Memory B cell (primary cell): ENCODE measurements at places on chromosomes 2 and 18.

GRCh38 chr2:12044857-12045256 lies 298.4 kb downstream of the LPIN1 start:
- peaks cover 5% of the 10 kb centered on the region for H3K36me3 ChIP-seq
- peaks cover 60% of the 10 kb centered on the region for H3K4me1 ChIP-seq
- no peak for DNase-seq
- no peaks in the 10 kb centered on the region for H3K27me3 ChIP-seq
- H3K27ac ChIP-seq: peak overlapping the region; percentile 56

- H3K36me3 ChIP-seq: peaks cover 17% of the 10 kb centered on the region
- DNase-seq: no peak
- peaks cover 7% of the 10 kb centered on the region for H3K4me1 ChIP-seq
- H3K27me3 ChIP-seq: no peaks in the 10 kb centered on the region
These were observed 32.6 kb downstream of the NAPG start for GRCh38 chr18:10558243-10558966.

- H3K4me3 ChIP-seq: no peak overlapping the region
- no peak overlapping the region for H3K27ac ChIP-seq
- H3K27me3 ChIP-seq: no peaks in the 10 kb centered on the region
- DNase-seq: no peak
- peaks cover 39% of the 10 kb centered on the region for H3K4me1 ChIP-seq
These were observed 7.9 kb downstream of the REV1 start for GRCh38 chr2:99481941-99482340.

DNA sequence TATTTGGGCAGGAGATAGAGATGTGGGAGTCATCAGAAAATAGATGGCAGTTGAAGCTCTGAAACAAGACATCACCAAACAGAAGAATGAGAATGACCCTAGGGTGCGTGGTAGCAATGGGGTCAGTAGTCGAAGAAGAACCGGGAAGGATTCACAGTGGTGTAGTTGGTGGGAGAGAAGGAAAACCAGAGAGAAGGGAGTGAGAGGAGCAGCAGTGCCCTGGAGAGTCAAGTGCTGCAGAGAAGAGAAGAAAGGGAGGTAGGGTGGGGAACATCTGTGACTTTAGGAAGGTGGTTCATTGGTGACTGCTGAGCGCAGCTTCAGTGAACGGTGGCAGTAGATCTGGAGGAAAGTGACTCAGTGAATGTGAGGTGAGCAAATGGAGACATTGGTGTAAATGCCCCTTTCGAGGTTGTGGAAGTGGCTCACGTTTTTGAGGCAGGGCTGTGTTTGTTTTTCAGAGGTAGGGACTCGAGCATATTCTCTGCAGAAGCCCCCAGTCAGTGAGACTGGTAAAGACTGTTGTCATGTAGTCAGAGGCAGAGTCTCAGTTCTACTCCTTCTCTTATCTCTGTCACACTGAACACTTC lies 36.4 kb downstream of the CDC42EP3 start:
- no peak for DNase-seq
- peaks cover 47% of the 10 kb centered on the region for H3K4me1 ChIP-seq
- H3K27ac ChIP-seq: peak overlapping the region; percentile 92
- H3K4me3 ChIP-seq: peak overlapping the region; percentile 38
- no peaks in the 10 kb centered on the region for H3K27me3 ChIP-seq

DNA sequence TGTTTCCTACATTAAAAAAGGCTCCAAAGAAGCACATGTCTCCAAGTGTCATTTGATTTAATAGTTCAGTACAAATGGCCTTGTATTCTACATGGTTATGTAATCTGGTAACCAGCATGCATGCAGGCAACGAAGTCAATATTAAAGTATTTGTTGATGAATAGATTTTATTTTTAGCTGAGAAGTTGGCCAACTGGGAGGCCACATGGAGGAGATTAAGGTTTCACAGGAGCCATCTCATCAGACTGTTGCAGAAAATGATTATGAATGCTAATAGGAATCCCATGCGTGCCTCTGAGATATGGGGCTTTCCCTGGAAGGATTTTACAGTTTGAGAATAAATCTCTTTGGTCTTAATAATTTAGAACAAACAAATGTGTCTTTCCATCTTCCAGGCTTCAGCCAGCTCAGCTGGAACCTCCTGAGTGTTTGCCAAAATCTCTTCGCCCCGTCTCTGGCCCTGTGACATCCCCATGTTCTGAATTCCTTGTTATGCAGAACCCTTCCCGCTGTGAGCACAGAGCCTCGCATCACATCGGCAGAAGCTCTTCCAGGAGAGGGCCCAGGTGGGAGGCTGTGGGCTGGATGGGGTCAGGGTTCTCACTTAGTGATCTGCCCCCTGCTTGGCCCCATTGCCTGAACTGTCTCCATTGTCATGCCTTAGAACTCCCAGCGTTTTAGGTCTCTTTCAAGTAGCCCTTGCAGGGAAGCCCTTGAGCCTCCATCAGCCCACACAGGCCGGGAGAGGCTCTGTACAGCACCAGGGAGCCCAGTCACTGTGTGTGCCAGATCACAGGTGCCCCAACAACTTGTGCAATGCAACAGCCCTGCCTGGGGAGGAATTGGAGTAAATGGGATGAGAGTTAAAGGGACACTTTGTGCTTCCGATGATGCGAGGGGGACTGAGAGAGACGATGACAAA lies 190.5 kb upstream of the TWIST2 start:
- no peaks in the 10 kb centered on the region for H3K36me3 ChIP-seq
- no peak overlapping the region for H3K4me3 ChIP-seq
- H3K4me1 ChIP-seq: no peaks in the 10 kb centered on the region

DNA sequence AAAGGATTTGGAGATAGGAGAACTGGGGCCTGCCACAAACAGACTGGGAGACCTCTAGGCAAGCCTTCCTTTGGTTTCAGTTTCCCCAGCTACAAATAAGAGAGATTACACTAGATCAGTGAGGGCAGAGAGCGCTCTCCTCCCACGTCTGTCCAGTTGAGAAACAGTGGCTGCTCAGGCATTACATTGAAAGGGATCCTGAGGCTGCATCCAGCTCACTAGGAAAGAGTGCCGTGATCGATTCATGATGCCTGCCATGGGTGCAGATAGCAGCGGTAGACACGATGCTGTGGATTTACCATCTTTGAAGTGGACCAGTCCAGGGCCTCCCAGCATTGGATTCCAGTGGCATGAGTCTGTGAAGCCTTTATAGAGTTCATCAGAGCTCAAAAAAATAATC lies 62.6 kb downstream of the EN1 start:
- no peaks in the 10 kb centered on the region for H3K4me1 ChIP-seq
- H3K27me3 ChIP-seq: peaks cover 3% of the 10 kb centered on the region
- no peak for DNase-seq
- H3K27ac ChIP-seq: no peak overlapping the region

DNA sequence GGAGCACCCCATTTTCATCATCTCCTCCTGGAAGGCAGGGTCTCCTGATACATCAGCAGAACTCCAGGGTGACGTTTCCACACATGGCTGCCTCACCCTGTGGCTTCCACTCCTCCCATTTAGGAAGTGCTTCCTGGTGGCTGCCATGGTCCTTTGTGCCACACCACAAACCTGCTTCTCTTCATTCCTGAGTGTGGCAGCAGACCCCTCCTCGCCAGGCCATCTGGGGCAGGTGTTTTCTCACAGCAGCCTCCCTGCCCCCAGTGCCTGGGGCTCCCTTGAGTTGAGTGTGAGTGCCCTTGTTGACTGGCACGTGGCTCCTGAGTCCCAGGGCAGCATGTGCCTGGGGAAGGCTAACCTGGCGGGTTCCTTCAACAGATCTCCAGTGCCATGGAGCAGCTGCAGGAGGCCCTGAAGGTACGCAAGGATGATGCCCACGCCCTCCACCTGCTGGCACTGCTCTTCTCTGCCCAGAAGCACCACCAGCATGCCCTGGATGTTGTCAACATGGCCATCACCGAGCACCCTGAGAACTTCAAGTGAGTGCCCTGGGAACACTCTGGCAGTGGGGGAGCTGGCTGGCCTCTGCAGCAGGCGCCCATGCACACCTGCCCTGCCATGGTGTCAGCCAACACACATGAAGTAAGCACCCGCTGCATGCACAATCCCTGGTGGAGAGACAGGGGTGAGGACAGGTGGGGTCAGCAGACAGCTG lies 113.4 kb upstream of the MCFD2 start:
- no peaks in the 10 kb centered on the region for H3K27me3 ChIP-seq
- H3K27ac ChIP-seq: peak overlapping the region; percentile 35
- H3K4me1 ChIP-seq: peaks cover 3% of the 10 kb centered on the region
- no peak for DNase-seq
- peaks cover 40% of the 10 kb centered on the region for H3K36me3 ChIP-seq
- H3K4me3 ChIP-seq: no peak overlapping the region

DNA sequence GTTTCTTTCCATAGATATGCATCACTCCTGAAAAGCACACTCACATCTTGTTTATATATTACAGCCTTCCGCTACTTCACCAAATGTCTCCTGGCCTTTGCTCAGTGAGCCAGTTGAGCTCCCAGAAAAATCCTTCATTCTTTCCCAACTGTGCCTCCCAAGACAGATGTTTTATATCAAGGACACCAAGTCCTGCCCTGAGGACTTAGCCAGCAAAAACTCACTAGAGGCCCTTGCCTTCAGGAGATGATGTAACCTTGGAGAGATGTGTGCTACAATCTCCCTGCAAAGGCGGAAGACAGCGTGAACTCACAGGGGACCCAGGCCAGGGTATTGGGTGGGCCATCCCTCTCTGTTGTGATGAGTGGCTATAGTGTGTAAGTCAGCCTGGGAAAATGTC lies 86.1 kb upstream of the CTAGE1 start:
- no peak overlapping the region for H3K4me3 ChIP-seq
- H3K27ac ChIP-seq: no peak overlapping the region
- H3K4me1 ChIP-seq: no peaks in the 10 kb centered on the region

- H3K27ac ChIP-seq: no peak overlapping the region
- H3K4me3 ChIP-seq: no peak overlapping the region
These were observed 39.8 kb upstream of the EVA1A start for GRCh38 chr2:75600461-75601011.

DNA sequence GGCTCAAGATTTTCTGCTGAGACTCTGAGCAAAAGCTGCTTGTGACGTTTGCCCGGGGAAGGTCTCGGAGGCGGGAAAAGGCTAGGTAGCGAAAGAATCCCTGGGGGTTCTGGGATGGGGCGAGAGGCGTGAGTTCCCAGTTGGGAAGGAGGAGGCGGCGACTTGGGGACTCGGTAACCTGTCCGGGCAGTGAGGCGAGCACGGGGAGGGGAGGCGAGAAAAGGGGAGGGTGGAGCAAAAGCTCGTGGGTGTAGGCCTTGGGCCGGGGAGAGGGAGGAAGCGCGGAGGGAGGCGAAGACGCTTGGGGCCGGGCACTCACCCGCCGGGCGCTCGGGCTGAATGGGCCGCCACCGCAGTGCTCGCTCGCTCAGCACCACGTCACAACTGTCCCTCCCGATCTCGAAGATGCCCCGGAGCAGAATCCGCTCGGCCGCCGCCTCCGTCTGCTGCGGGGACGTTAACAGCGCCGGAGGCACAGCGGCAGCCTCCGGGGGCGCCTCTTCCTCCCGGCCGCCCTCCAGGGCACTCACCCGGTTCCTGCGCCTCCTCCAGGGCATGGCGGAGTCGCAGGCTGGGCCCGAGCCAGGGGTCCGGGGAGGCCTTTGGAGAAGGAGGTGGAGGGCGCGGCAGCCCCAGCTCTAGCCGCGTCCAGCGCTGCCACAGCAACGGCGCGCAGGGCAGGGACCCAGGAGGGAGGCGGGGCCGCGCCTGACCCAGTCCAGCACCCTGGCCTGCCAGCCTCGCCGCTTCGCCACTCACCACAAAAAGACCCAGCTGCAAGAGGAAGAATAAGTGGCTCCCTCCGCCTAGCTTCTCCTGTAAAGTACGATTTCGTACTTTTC lies at the start of gene CERKL:
CERKL (minus strand) TSS at position 656 of the 842 bp plus-strand sequence; CDS start at position 557, 99 bp downstream.
- H3K27me3 ChIP-seq: peaks cover 14% of the 10 kb centered on the region
- no peak within 1 kb of the TSS for H3K27ac ChIP-seq

- DNase-seq: no peak
- H3K4me1 ChIP-seq: no peaks in the 10 kb centered on the region
- H3K27ac ChIP-seq: no peak overlapping the region
- peaks cover 5% of the 10 kb centered on the region for H3K27me3 ChIP-seq
- no peaks in the 10 kb centered on the region for H3K36me3 ChIP-seq
These were observed 224.5 kb downstream of the EN1 start for GRCh38 chr2:118622913-118623312.
